ENCODE measurements at places on chromosomes 7 and 10.

DNA sequence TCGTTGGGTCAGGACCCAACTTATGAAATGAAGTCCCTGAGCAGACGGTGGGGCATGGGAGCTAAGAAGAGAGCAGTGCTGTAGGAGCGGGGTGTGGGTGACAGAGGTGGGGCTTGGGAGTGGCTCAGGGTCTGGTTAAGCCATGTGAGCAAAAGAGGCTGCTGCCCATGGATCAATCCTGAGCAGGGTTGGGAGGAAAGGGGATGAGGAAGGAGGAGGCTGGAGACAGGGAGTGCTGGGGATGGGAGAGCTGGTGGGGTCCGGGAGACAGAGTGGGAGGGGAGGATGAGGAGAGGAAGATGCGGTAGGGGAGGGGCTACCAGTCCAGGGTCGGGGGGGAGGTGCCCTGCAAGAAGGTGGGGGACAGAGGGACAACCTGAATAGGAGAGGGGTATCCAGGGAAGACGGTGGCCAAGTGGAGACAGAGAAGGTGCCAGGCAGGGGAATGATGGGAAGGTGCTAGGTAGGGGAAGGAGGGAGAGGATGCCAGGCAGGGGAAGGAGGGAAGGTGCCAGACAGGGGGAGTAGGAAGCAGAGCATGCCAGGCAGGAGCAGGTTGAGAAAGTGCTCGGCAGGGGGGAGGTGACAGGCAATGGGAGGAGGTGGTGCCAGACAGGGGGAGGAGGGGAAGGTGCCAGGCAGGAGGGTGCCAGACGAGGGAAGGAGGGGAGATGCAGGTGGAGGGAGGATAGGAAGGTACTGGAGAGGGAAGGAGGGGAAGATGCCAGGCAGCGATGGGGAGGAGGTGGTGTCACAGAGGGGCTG lies 27.5 kb upstream of the SMARCD3 start:
- DNase-seq = no peak

DNA sequence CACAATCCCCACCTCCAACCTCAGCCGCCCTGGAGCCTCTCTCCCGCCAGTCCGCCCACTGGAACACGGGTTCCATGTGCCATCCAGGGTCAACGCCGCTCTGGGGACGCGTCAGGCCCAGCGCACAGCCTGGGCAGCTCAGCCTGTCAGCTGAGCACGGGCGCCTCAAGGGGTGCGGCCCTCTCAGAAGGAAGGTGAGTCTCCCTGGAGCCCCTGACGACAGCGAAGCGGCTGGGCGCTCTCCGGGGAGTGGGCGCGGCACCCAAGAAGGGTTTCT lies 1.2 kb upstream of the SLC18A3 start:
- DNase-seq = no peak

- no peak for DNase-seq
Measured at GRCh38 chr7:113731571-113731970, 187.2 kb downstream of the PPP1R3A start.

GRCh38 chr7:133576612-133577168 lies 323.8 kb downstream of the EXOC4 start:
- no peak for DNase-seq

DNA sequence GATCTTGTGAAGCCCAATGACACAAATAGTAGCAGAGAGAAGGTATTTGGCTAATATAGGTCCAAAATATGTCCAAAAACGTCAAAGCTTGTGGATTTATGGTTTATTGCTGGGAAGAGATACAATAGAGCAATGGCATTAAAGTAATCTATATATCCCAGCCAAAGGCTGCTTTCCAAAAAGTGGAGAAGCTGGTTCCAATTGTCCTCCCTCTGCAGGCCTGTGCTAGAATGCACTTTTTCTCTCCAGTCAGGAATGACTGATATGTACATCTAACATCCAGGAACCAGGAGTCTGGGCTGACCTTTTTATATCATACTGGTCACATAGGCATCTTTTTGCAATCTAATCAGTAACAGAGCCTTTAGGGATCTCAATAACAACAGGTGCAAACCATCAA lies 167.1 kb upstream of the FAM3C start:
- no peak for DNase-seq

DNA sequence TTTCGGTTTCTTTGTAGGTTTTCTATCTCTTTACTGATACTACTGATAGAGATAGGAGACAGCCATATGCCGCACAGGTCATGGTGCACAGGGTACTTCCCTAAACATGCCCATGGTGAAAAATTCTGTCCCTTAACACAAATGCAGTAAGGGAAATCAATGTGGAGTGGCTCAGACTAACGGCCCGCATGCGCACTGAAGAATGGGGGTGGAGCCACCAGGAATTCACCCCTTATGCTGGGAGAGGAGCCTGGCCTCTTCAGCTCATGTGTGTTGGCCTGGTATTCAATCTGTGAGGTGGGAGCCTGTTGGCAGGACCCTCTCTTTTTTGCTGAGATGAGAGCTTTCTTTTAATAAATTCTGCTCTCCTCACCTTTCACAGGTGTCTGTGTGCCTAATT lies 8.4 kb upstream of the URGCP start:
- DNase-seq = no peak

DNA sequence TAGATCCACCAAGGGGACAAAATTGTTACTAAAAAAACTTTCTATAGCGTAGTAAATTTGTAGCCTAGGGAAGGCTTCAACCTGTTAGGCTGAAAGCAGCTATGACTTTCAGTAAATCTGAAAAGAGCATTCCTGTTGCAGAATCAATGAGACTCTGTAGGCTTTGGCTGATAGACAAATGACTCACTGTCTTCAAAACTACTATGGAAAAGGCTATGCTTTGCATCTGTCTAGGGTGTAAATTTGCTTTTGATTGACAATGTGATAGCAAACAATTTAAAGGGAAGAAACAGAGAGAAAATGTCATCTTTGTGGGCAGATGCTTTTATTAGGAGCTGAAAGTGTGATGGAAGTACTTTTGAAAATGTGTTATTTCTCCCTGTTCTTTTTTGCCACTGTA lies 60.6 kb downstream of the ARL5B start:
- no peak for DNase-seq

DNA sequence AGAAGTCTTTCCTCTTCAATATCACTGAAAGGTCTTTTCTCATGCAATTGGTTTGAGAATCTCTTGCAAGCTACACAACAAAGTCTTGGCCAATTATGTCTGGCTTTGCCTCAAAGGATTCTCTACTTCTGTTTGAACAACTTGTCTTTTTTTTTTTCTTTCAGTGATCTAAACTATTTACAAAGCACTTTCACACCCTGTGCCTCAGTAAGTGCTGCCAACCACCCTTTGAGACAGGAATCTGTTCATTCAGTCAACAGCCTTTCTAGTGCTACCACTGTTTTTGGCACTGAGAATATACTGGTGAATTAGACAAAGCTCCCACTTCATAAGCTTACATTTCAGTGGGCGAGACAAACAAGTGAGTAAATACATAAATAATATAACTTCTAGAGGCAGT lies 26.9 kb upstream of the SDK1 start:
- no peak for DNase-seq

GRCh38 chr7:47179812-47180515 lies 401.9 kb downstream of the TNS3 start:
- peak; percentile 69 for DNase-seq

- DNase-seq = peak; percentile 29
Measured at GRCh38 chr7:27586825-27587224, 75.9 kb downstream of the HIBADH start.

DNA sequence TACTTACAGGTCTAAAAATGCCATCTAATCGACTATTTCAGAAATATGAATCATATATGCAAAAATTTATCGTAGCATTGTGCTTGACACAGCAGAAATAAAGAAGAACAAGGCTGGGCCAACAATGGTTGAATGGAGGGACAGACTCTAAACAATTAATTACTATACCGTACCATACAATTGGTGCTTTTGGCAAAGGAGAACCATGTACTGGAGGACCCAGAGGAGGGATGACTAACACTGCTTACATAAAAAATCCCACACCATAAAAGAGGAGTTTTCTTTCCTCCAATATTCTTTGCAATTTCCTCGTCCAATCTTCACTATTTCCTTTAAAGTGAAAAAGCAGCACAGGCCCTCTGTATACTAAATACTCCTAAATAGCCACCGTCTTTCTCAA lies 94.1 kb downstream of the SGMS1 start:
- DNase-seq = no peak

GRCh38 chr10:115660391-115660790 lies 567.2 kb downstream of the ATRNL1 start:
- no peak for DNase-seq

DNA sequence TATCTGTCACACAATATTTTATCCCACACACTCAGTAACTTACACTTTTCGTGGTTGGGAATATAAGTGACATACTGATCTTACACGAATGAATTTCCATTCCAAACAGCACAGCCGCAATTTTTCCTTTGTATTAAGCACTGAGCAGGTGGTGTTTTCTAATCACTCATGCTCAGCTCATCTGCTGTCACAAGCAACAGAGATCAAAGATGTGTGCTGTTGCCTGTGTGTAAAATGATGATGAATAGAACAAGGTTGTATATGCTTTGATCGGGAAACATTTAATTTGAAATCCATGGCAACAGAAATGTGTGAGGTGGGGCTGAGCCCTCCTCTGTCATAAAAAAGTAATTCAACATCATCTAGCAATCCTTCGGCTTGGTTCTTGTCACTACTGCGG lies 927.7 kb upstream of the MBL2 start:
- DNase-seq = no peak

DNA sequence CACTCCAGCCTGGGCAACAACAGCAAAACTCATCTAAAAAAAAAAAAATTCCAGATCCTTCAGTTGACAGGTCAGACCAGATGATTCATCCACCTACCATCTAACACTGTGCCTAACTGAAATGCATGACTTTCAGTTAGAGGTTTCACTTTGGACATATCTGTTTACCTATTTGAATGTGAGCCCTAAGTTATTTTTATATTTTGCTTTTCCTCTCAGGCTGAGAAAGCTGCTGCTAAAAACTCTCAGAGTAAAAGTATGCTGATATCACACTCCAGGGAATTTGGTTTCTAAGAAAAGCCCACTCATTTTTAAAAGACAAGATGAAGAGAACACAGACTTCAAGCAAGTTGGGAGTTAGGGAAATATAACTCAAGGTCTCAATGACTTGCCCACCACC lies 126.0 kb downstream of the SGMS1 start:
- DNase-seq = no peak

DNA sequence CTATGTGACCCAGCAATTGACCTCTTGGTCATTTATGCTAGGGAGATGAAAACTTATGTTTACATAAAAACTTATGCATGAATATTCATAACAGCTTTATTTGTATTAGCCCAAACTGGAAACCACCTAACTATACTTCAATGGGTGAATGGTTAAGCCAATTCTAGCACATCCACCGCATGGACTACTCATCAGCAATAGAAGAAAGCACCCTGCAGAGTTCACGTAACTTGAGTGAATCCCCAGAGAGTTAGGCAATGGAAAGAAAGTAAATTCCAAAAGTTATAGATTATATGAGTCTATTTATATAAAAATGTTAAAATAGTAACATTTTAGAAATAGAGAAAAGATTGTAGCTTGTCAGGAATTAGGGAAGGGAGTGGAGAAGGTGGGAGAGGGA lies 60.2 kb upstream of the NRG3 start:
- DNase-seq = no peak

GRCh38 chr10:120971671-120972070 lies 120.5 kb downstream of the WDR11 start:
- no peak for DNase-seq

DNA sequence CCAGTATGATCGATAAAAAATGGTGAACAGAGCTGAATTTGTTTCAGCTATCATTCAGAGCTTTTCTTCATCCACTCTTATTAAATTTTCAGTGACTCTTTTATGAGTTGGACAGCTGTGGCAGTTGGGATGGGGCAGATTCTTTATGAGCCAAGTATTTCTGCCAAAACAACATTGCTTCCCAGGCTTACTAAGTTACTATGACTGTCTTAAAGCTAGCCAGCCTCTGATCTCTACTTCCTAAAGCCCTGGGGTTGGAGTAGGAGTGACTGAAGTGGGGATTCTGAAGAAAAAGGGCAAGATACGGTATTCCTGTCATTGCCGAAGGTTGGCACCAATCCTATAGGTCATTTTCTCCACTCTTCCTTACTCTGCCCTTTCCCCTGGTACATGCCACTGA lies 12.7 kb downstream of the RPP30 start:
- DNase-seq = no peak

- no peak for DNase-seq
Measured at GRCh38 chr10:122567056-122567660, 6.6 kb downstream of the DMBT1 start.

DNA sequence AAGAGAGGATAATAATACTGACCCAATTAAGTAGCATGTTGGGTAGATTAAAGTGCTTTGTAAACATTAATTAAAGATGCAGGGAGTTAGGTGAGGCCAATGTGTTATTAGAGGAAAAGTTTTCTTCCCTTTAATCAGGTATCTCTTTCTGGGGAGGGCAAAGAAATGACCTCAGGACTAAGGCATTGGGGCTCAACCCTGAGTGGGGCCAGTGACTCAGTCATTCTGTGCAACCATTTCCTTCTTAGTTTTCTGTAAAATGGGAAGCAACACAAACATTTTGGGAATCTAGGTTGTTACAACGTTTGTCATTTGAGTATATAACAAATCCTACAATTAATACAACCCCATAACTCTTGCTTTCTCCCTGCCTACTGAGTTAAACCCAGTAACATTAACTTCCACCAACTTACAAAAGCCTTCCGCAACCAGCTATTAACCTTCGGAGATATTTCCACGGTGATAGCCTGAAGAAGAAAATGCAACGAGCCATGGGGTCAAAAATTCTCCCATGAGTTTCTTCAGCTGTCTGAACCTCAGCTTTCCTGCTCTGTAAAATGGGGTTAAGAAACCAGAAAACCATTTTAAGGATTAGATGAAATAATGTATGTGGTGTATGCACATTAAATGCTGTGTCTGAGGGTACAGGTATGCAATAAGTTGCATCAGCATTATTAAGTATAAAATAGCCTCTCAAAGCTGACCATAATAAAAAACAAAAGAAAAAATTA lies 965 bp upstream of the PROSER2 start:
- DNase-seq = no peak

GRCh38 chr10:67802767-67803538 lies 35.0 kb downstream of the DNAJC12 start:
- DNase-seq = no peak

DNA sequence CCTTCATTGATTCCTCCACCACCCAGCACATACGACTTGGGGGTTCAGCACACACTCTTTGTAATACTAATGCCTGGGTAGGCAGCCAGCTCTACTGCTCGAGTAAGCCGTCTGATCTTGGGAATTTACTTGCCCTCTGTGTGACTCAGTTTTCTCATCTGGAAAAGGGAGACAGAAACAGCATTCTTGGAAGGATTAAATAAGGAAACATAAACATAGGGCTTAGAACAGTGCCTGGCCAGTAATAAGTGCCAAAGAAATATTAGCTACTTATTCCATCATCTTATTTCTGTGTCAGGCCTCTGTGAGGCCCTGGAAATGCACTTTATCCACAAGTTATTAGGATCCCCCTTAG lies 130.1 kb downstream of the TNS3 start:
- no peak for DNase-seq

GRCh38 chr10:117541909-117542705 lies 439 bp upstream of the EMX2 start:
- no peak for DNase-seq

DNA sequence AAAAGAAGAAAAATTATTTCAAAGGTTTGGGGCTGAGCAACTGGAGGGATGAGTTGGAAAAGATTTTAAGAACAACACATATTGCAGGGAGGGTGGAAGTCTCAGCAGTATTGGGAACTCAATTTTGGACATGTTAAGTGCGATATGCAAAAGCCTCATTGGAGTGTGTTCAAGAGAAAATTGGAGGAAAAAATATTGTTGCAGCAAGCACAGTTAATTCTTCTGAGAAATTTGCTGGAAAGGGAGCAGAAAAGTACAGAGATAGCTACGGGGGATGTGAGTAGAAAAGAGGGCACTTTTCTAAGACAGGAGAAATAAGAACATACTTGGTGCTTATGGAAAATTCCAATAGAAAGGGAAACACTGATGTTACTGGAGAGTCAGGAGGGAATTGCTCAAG lies 59.8 kb upstream of the MAGI2 start:
- no peak for DNase-seq
